ENCODE measurements at places on chromosomes 5 and 9. TPM values are rescaled to one million over a fixed set of nuclear protein-coding genes. Genes with fewer than 3 reads are reported as not detected.

- no peak for DNase-seq
These were observed 170.0 kb downstream of the CACNA1B start for GRCh38 chr9:138047469-138048040.

DNA sequence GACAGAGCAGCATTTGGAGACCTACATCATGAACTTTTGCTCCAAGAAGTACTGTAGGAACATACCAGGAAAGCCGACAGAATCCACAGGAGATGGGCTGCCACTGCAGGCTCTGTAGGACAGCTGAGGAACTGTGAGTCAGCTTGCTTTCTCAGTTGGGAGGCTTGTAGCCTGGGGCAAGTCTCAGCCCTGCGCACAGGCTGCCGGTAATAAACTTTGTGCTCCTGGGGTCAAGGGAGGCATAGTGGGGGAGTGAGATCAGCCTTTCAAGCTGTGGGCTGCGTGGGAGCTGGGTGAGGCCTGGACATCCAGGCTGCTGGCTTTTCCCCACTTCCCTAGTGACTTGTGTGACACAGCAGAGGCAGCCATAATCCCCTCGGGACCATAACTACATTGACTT lies 718.0 kb upstream of the CDH10 start:
- no peak for DNase-seq

DNA sequence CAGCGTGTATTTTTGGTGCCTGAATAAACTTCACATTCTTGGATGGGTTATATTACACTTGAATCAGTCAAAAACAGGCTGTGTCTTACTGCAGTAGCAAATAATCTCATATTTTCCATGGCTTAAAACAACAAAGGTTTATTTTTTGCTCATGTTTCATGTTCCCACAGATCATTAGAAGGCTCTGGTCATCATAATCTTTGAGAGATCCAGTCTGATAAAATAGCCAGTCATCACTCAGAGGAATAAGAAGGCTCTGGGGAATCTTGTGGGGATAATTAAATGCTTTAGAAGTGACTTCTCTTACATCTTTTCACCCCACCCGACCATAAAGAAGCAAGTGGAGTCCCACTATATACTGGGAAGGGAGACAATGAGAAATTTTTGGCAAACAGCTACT lies 417.7 kb downstream of the PSAT1 start:
- DNase-seq = no peak

DNA sequence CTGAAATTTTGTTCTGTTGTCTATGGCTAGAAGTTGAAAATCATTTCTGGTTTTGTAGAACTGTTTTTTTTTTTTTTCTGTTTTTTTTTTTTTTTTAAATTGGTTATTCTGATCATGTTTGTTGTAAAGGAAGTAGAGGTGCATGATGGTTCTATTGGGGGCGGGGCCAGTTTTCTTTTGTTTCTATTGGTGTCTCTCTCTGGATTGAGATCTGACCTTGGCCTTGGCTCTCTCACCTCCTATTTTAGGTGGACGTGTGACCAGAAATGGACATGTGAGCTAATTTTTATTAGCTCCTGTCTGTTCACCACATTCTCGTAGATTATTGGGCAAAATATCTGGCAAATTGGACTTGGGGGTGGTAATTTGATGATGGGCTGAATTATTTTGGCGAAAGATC lies 3.2 kb downstream of the ZNF618 start:
- DNase-seq = no peak

DNA sequence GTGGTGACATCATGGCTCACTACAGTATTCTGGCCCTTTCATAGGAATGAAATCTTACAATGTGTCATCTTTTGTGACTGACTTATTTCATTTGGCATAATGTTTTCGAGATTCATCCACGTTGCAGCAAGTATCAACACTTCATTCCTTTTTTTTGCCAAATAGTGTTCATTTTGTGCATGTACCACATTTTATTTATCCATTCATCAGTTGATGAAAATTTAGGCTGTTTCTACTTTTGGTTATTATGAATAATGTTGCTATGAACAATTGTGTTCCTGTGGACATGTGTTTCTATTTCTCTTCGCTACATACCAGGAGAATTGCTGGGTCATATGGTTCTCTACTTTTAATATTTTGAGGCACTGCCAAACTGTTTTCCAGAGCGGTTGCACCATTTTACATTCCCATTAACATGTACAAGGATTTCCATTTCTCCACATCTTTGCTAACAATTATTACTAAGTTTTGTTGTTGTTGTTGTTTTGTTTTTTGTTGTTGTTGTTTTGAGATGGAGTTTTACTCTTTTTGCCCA lies 43.5 kb downstream of the RMI1 start:
- no peak for DNase-seq

DNA sequence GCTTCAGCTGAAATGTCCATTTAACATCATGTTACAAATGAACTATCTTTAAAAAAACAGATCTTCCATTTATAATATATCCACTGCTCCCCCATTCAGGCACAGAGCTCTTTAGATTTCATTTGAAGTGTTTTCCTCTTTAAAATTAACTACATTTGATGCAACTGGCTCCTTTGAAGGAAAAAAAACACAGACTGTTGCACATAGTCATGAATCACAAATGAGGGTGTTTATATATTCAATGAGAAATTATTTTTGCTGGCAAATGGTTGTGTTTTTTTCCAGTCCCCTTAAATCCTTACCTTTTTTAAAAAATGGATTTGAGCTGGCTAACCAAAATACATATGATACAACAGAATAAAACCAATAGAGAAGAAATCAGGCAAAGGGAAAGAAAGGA lies 240.4 kb downstream of the FBXL7 start:
- no peak for DNase-seq

GRCh38 chr9:76610011-76610352 lies 151.0 kb downstream of the GCNT1 start:
- DNase-seq = no peak

DNA sequence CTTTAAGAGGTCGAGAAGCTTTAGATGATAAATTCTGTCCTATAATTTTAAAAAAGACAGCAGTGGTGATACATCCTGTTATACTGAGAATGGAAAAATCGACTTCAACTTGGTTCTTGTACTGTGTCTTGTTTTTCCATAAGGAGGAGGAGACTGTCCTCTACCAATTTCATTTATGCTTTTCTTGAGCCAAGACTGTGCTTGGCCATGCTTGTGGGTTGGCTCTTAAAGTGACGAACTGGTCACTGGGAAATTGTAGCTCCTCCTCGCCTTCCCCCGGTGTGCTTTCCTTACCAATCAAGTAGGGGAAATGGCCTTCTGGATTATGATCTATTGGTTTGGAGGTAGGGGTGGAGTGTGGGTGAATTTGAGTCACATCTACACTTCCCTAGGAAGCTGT lies 67.1 kb upstream of the HSPB3 start:
- no peak for DNase-seq

- no peak for DNase-seq
These were observed 13.1 kb upstream of the SMC2 start for GRCh38 chr9:104080983-104081382.

DNA sequence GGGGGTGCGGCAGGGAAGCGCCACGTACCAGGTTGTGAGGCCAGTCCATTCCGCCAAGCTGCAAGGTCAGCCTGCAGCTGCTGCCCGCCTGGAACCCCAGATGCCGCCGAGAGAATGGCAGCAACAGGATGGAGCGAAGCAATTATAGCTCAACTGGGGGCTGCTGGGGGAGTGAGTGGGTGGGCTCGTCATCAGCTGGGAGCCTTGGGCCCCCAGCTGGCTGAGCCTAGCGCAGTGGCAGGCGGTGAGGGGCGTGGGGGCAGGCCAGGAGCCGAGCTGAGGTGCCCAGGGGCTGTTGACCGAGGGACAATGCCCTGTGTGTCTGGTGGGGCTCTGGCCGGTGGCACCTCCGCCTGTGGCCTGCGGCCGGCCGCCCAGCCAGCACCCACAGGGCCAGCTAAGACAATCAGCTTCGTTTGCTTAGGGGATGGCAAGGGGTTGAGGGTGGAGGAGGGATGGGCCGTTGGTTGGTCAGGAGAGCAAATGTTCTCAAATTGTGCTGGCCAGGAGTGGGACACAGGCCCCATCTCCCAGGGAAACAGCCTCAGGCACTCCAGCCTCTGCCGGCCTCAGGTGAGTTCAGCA lies at the start of gene IL17B:
Gene IL17B (minus strand): TSS at position 116 of the 585 bp plus-strand sequence. CDS start 67 bp downstream, at position 49.
- DNase-seq = no peak

GRCh38 chr9:101018467-101018866 lies 10.1 kb upstream of the PLPPR1 start:
- DNase-seq = no peak

GRCh38 chr5:168303393-168304025 lies 12.1 kb downstream of the WWC1 start:
- DNase-seq = no peak

DNA sequence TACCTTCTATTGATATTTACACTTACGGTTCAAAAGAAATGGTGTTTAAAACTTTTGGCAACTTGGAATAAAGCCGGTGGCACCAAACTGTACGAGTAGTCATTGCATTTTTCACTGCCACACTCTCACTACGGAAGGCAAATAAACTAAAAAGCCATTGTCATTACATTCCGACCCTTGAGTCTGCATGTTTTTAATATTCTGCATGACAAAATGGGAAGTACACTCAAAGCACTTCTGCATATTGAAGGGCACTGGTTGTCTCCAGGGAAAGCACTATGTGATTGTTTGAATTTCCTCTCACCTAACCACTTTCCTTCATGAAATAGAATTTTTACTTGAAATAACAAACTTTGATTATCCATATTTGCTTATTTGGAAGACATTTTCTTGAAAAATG lies 426.3 kb downstream of the CETN3 start:
- no peak for DNase-seq

DNA sequence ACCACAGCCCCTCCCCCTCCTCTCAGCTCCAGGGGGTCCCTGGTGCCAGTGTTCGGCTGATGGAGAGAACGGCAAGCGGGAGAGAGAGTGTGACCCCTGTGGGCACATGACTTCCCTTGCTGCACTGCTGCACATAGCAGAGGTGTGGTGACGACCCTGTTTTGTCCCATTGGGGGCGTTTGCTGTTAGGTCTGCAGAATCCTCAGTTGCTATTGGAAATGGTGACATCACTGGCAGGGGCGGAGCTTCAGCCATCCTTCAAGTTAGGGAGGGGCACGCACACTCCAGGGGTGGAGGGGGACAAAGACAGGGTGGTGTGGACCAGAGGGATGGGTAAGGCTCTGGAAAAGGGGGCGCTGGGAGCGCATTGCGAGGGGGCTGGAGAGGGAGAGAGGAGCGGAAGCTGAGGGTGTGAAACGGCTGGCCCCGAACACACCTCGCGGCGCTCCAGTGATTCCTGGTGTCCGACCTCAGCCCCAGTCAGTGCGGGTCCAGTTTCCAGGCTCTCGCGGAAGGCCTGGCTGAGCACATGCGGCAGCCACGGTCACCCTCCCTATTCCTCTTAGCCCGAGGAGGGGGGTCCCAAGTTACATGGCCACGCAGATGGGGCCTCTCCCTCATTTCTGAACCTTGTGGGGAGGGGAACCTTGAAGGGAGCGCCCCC lies 764 bp upstream of the GRIN1 start:
- DNase-seq = no peak

- DNase-seq = peak; percentile 28
These were observed 69.3 kb downstream of the HSD17B3 start for GRCh38 chr9:96232539-96233241.

- DNase-seq = no peak
These were observed 73.0 kb upstream of the IL17B start for GRCh38 chr5:149452007-149452664.

- no peak for DNase-seq
These were observed 502.0 kb downstream of the BNC2 start for GRCh38 chr9:16368237-16369087.

- DNase-seq = no peak
These were observed 308.6 kb upstream of the EDIL3 start for GRCh38 chr5:84693256-84693655.

DNA sequence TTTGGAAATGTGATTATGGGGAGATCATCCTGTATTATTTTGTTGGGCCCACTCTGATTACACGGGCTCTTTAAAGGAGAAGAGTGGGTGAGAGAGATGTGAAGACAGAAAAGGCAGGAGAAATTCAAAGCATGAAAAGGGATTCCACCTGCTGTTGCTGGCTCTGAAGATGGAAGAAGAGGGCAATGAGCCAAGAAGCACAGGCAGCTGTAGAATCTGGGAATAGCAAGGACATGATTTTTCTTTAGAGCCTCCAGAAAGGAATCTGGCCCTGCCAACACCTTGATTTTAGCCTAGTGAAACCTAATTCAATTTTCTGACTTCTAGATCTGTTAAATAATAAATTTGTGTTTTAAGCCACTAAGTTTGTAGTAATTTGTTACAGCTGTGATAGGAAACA lies 11.3 kb downstream of the C9 start:
- no peak for DNase-seq

DNA sequence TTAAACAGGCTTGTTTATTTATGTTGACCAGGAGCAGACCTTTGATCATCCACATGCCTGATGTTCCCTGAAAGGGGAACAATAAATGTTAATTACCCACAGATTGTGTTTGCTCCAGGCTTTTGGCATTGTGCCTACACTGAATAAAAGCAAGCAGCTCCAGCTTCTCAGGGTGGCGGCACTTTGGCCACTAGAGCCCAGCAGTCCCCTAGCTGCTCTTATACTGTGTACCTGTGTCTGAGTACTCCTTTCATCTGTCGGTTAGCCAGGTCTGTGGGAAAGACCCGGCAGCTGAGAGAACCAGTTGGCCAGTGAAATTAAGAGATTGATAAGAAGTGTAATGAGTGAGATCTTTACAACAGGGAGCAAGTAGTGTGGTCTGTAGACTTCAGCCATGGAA lies 254.8 kb upstream of the FTMT start:
- no peak for DNase-seq

DNA sequence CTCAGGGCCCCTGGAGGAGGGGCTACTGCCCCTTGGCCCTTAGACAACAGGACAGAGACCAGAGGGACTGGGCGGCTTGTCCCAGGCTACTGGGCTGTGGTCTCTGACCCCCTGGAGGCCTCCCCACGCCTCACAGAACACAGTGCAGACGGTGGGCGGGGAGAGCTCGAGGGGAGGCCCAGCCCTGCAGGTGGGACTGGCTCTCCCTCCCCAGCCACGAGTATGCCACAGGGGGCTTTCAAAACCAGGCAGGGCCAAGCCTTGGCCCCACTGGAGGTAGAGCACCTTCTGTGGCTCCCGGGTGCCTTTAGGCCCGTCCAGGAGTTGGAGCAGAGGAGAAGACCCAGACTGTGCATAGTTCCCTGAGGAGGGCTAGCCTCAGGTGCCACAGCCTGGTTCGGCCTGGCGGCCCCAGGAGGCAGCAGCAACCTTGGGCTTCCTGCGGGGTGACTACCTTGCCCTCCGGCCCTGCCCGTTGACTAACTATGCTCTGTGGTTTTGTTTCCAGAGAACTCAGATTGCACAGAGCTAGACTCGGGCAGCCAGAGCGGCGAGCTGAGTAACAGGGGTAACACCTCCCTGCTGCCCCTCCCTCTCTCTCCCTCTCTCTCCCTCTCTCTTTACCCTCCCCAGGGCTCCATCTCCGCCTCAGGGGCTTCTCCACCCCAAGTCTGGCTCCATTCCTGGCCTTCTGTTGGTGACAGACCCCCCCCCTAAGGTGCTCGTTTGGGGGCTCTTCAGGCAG lies 15.5 kb downstream of the CARD19 start:
- DNase-seq = peak; percentile 56

The CBY3 gene
- not detected for total RNA-seq

The SLC45A2 gene
- total RNA-seq = 0.33 TPM

The CDKN2B gene
- 0.09 TPM for total RNA-seq

The CARD6 gene
- total RNA-seq = 2.8 TPM

The SLC6A19 gene
- total RNA-seq = not detected

The EDIL3 gene
- not detected for total RNA-seq

The ADCY2 gene
- not detected for total RNA-seq

The SNX18 gene
- total RNA-seq = 3.8 TPM

The FRMD3 gene
- 0.64 TPM for total RNA-seq

All from activated naive CD4-positive, alpha-beta T cell treated with anti-CD3 and anti-CD28 coated beads, Interleukin-2, amount 50 U/mL, for 72 hours (primary cell).